PC-3 (cell line): ENCODE measurements at places on chromosomes 4 and X.
A peak's percentile ranks its signal among the peaks of the same experiment; 100 is the strongest.

DNA sequence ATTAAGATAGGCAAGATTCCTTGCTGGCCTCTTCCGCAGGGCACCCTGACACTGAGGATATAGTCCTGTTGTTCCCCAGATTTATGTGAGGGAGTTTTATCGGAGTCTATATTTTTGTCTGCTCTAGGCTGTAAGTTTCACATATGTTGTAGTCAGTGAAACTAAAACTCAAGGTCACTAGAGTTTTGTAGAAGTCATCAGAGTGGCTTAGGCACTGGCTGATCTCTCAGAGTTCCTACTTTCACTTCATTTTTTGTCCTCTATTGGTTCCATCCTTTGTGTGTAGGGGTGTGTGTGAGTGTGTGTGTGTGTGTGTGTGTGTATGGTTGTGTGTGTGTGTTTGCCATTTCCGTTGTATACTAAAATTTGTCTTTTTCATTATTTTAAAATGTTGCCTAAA lies 577.5 kb downstream of the IQCM start:
- DNase-seq: no peak

DNA sequence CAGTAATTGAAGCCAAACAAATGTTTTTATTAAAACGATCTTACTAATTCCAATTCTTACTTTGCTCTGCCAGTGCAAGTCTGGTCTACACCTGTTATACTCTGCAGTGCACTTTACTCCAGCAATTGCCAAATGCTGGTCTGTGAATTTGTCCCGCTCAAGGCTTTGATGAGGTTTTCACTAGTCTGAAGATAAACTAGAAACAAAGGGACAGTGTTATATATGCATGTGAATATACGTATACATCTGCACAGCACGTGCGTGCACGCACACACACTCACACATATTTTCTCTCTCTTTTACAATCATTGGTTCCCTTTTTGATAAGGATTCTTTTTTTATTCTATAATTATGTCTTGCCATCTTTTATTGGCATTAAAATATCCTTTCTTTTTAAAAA lies 88.5 kb upstream of the LCORL start:
- DNase-seq: no peak

DNA sequence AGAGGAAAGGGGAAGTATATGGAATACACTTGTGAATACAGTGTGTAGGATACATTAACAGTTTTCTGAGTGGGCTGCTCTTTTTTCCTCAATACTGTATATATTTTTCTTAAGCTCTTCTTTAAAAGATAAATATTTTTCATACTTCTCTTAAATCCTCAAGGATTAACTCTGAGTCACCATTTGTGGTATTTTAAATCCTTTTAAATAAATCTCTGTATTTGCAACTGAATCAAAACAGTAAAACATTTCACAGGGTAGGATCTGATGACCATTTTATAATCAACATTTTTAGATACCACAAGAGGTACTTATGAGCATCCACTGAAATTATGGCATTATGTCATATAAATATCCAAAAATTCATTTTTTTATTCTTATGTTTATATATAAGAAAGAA lies 87.6 kb downstream of the GAB1 start:
- DNase-seq: no peak

GRCh38 chr4:64581422-64581821 lies 172.2 kb upstream of the TECRL start:
- DNase-seq: peak; percentile 83

- peak; percentile 41 for DNase-seq
Observed at GRCh38 chrX:65522739-65523372, 11.7 kb downstream of the LAS1L start.

- DNase-seq: peak; percentile 14
Observed at GRCh38 chr4:142567199-142567598, 278.9 kb downstream of the INPP4B start.

- DNase-seq: no peak
Observed at GRCh38 chrX:576904-577560, 53.6 kb upstream of the SHOX start.

GRCh38 chr4:157043131-157043530 lies 32.8 kb upstream of the GLRB start:
- peak; percentile 39 for DNase-seq

GRCh38 chrX:18119856-18120255 lies 100.8 kb downstream of the BEND2 start:
- DNase-seq: peak; percentile 31

DNA sequence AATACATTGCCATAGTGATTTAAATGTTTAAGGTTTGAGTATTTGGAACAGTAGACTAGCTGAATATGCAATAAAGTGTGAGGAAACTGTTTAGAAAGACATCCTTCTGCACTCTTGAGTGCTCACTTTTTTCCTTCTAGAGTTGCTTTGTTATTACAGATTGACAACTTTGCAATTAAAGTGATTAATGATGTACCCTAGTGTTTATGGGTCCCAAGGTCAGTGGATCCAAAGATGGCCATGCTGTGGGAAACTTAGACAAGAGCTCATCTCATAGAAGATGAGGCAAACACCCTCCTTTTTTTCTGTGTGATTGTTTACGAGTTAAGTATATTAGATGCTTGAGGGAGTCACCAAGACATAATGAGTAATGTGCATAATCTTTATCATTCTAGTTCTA lies 118.8 kb downstream of the PDLIM5 start:
- no peak for DNase-seq

- peak; percentile 43 for DNase-seq
Observed at GRCh38 chrX:17192106-17192505, 182.9 kb upstream of the NHS start.

- no peak for DNase-seq
Observed at GRCh38 chrX:31223817-31224216, 152.0 kb upstream of the FTHL17 start.

GRCh38 chrX:12970691-12971202 lies 4.2 kb upstream of the TMSB4X start:
- peak; percentile 39 for DNase-seq

GRCh38 chrX:133346026-133346425 lies 69.3 kb downstream of the GPC4 start:
- DNase-seq: no peak

DNA sequence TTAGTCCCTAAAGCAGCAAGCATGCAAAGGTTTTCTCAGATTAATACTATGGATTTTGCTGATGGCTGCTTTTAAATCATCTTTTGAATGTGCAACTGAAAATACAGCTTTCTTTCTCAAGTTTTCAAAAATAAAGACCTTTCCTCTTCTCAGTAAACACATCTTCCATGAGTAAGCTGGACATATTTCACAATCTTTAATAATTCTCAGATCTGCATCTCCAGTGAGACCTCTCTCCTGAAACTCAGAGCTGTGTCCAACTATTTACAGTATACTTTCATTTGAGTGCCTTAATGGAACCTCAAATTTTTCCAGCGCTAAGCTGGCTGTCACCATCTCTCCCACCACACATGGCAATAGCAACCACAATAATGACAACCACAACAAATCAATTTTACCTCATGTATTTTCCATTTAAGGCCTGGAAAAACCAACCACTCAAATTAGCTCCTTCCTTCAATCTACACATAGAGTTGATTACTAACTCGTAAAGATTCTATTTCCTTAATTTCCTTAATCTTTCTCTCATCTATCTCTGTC lies 192.4 kb upstream of the RPL34 start:
- no peak for DNase-seq

GRCh38 chrX:14777525-14777924 lies 95.3 kb downstream of the FANCB start:
- DNase-seq: peak; percentile 2

DNA sequence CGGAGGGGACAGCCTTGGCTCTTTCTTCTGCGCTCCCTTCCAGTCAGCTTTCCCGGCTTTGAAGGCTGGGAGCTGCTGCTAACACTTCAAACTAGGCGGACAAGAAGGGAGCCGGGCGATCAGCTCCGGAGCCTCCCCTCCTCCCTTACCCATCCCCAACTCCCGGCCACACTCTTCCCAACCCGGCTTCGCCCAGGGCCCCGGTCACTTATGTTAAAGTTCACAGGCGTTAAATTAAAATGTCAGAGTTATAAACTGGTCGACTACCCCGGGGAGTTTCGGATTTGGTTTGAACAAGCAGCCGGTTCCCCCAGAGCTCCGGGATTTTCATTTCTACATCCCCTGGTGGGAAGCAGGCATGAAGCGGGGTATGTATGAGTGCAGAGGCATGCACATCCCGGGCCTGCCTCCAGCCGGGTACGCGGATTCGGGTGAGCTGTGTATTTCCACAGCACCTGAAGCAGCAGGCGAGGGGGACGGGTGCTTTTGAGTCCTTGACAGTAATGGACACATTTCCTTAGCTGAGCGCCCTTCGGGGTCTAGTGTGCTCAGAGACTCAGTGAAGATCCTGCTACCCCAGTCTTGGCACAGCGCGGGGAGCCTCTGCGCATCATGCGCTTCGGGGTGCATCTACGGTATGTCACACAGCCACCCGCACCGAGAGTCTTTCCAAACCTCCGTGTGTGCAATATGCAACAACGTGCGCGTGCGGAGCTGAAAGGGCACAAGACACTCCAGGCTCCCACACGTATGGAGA lies 880 bp downstream of the UNC5C start:
- DNase-seq: peak; percentile 18

GRCh38 chr4:145840162-145840768 lies 98.4 kb downstream of the ZNF827 start:
- DNase-seq: peak; percentile 82

- no peak for DNase-seq
Observed at GRCh38 chr4:41050116-41050515, 164.2 kb downstream of the APBB2 start.

GRCh38 chrX:130896802-130897501 lies 6.1 kb downstream of the ENOX2 start:
- no peak for DNase-seq

DNA sequence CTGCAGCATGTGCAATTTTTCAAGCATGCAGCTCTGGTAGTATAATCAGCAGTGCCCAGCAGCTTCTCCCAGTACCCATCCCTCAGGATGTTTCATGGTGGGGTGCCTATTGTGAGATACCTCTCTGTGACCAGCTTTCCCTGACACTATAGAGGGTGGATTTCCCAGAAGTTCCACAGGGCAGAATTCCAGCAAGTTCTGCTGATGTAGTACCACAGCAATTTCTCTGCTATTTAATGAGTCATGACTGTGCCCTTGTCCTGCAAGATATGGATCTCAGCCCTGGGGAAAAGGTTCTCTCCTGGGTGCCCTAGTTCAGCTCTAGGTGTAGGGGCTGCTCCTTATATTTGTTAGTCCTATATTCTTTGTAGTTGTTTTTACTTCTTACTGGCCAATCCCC lies 174.8 kb downstream of the ENOX2 start:
- DNase-seq: peak; percentile 59

DNA sequence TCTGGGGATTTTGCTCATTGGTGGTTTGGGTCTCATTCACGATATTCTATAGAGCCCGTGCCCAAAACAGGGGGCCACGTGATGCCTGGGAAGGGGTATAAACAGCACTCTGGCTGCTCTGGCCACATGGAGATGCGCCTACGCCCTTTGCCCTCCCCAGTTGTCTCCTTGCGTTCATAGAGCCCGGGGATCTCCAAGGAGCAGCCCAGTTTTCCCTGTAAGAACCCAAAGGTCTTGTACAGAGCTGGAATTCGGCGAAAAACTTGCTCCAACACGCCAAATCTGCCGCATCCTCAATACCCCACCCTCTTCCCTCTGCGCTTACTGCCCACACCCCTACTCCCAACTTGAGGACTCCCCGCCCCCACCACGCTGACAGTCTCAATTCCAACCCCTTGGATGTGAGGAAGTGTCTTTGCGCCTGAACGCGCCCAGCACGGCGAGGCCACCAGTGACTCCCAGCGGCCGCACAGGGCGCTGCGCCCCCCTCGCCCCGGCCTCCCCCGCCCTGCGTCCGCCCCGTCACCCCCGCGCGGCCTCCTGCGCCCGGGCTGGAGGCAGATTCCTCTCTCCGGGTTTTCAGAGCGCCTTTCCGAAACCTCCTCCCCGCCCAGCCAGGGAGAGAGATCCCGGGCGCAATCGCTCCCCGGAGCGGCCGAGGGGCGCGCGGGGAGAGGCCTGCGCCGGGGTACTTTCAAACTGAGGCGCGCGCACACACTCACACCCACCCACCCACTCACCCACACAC lies at the start of gene NHS:
Gene NHS (plus strand): TSS at position 582 of the 748 bp plus-strand sequence. CDS start 558 bp downstream, outside the sequence.
- peak; percentile 83 for DNase-seq

DNA sequence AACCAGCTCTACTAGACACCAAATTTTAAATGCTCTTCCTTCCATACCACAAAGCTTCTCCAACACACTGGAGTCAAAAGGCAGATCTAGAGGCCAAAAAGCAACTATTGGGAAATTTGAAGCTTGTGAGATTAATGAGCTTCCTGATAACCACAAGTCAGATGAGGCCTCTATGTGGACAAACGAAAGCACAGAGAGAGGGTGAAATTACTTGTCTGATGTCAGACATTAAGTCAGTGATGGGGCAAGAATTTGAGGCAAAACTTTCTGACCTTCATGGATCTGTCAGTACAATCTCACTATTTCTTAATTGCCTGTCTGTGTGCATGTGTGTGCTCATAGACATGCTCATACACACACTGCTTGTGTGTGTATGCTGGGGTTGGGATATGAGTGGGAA lies 103.6 kb downstream of the GUCY2F start:
- DNase-seq: no peak

- no peak for DNase-seq
Observed at GRCh38 chrX:10507876-10508275, 112.5 kb downstream of the MID1 start.

- DNase-seq: peak; percentile 90
Observed at GRCh38 chr4:90174621-90175023, 47.4 kb downstream of the CCSER1 start.

- DNase-seq: peak; percentile 50
Observed at GRCh38 chr4:188976644-188977115, 837.4 kb downstream of the TRIML1 start.

- DNase-seq: no peak
Observed at GRCh38 chrX:154776753-154777152, 14.1 kb downstream of the DKC1 start.
